Memory B cell (primary cell): ENCODE measurements at places on chromosomes 4 and X.

DNA sequence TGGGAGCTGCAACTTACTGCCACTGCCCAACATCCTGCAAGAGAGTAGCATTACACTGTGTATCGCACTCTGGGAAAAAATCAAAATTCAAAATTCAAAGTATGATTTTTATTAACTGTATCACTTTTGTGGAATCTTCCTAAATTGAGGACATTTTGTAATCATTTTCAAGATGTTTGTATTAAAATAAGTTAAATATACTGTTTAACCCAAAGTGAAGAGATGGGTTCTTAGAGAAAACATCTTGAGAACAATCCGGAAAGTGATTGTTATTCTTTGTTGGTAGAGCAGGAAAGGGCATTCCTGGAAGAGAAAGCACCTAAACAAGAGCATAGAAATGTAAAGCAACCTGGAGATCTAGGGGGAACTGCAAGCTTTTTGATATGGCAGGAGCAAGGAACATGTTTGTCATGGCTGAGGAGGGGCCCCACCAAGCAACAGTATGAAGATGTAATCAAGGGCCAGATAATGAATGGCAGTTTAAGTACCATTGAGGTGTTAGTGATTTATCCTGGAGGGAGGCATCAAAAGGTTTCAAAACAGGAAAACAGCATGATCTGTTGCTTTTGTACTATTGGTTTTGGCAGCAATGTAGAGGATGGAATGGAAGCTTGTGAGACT lies 14.1 kb upstream of the SEC24D start:
- no peak for DNase-seq

DNA sequence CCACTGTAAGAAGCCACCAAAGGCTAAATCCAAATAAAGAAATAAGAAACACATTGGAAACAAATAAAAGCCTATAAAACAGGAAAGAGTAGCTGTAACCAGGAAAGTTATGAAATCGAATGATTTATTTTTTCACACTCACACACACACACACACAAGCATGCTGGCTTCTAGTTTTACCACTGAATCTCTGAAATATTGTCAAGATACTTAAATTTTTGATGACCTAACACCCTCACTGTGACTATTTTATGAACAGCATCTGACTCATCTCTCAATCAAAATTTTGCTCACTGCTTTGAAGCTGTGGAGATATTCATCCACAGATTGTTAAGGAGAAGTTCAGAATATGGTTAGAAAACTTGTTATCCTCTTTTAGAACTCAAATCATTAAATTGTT lies 13.9 kb upstream of the GABRB1 start:
- no peak for DNase-seq

- DNase-seq = no peak
These were observed 228.4 kb upstream of the PSAPL1 start for GRCh38 chr4:7663075-7663541.

DNA sequence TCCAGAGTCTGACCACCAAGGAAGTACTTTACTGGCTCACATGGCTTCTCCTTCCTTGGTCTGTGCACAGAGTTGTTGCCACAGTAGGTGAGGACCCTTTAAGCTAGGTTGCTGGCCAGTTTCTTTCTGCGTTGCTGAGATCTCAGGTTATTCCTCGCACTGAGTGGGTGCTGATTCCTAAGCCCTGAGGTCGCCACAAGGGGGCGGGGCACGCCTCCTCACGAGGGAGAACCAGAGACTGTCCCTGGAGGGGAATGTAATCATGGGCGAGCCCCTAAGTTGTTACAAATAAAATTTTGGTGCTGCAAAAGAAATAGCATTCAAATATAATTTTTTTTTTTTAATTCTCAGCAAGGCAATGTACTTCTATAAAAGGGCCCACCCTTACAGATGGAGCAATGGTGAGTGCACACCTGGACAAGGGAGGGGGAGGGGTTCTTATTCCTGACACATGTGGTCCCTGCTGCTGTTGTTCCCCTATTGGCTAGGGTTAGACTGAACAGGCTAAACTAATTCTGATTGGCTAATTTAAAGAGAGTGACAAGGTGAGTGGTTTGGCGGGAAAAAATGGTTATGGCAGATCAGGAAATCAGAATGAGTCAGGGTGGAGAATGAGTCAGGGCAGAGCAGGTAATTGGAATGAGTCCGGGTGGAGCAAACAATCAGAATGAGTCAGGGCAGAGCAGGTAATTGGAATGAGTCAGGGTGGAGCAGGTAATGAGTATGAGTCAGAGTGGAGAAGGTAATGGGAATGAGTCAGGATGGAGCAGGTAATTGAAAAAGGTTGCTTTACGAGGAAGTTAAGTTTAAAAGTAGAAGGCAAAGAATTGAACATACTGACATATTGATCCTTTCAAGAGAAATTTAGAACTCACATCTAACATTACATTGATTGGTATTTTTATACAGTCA lies 107.5 kb downstream of the VSIG4 start:
- no peak for DNase-seq

- no peak for DNase-seq
These were observed 60.7 kb downstream of the EFHC2 start for GRCh38 chrX:44282753-44283152.
